ENCODE measurements at places on chromosomes 5 and 9.
A peak's percentile ranks its signal among the peaks of the same experiment; 100 is the strongest.

DNA sequence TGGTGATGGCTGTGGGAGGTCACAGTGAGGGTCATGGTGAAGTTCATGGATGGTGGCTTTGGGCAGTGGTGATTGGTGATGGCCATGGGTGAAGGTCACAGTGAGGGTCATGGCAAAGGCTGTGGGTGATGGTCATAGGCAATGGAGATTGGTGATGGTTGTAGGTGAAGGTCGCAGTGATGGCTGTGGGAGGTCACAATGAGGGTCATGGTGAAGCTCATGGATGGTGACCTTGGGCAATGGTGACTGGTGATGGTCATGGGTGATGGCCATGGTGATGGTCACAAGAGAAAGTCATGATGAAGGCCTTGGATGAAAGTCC is 115.6 kb upstream of the IRX4 start:
- no peak overlapping the region for H3K27ac ChIP-seq
- H3K4me1 ChIP-seq, result no peaks in the 10 kb centered on the region
- H3K27me3 ChIP-seq, result peaks cover 5% of the 10 kb centered on the region
- H3K36me3 ChIP-seq, result no peaks in the 10 kb centered on the region
- H3K4me3 ChIP-seq, result no peak overlapping the region
- DNase-seq, result no peak

DNA sequence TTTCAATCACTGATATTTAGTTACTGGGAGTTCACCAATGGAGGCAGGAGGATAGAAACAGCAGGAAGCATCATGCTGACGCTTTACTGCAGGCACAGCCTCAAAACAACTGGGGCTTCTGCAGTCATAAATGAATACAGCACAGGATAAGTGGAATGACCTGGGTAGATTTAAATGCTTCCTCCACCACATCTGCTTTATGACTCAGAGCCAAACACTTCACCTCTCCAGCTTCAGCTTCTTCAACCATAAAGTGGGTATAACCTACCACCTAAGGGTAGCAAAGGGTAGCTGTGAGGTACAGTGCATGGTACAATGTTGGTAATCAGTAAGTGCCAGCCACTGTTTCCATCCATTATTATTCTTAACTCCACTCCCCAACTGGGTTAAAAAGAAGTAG is 28.4 kb downstream of the RASEF start:
- no peaks in the 10 kb centered on the region for H3K4me1 ChIP-seq
- no peak overlapping the region for H3K27ac ChIP-seq
- no peak overlapping the region for H3K4me3 ChIP-seq
- H3K36me3 ChIP-seq, result no peaks in the 10 kb centered on the region

GRCh38 chr9:16499892-16500291 is 370.6 kb downstream of the BNC2 start:
- H3K27ac ChIP-seq, result no peak overlapping the region
- no peaks in the 10 kb centered on the region for H3K4me1 ChIP-seq

- DNase-seq, result no peak
- H3K27ac ChIP-seq, result no peak overlapping the region
- no peaks in the 10 kb centered on the region for H3K36me3 ChIP-seq
Observed at GRCh38 chr5:31273161-31273560, 79.7 kb downstream of the CDH6 start.

- H3K36me3 ChIP-seq, result peaks cover 98% of the 10 kb centered on the region
- no peaks in the 10 kb centered on the region for H3K4me1 ChIP-seq
- no peak for DNase-seq
- no peak overlapping the region for H3K27ac ChIP-seq
- no peak overlapping the region for H3K4me3 ChIP-seq
Observed at GRCh38 chr9:92253656-92254055, 39.8 kb downstream of the IARS1 start.

GRCh38 chr9:86321373-86321772 is 32.8 kb downstream of the TUT7 start:
- no peak for DNase-seq
- no peak overlapping the region for H3K4me3 ChIP-seq
- H3K36me3 ChIP-seq, result peaks cover 98% of the 10 kb centered on the region
- no peaks in the 10 kb centered on the region for H3K4me1 ChIP-seq
- H3K27ac ChIP-seq, result no peak overlapping the region

GRCh38 chr9:13181652-13182051 is 97.8 kb downstream of the MPDZ start:
- H3K27me3 ChIP-seq, result no peaks in the 10 kb centered on the region
- H3K4me3 ChIP-seq, result no peak overlapping the region
- H3K36me3 ChIP-seq, result no peaks in the 10 kb centered on the region
- no peak for DNase-seq

GRCh38 chr9:121023064-121023463 is 27.0 kb downstream of the C5 start:
- H3K27ac ChIP-seq, result no peak overlapping the region
- H3K27me3 ChIP-seq, result no peaks in the 10 kb centered on the region
- no peak overlapping the region for H3K4me3 ChIP-seq
- H3K36me3 ChIP-seq, result no peaks in the 10 kb centered on the region
- no peaks in the 10 kb centered on the region for H3K4me1 ChIP-seq

- no peak overlapping the region for H3K4me3 ChIP-seq
- H3K27me3 ChIP-seq, result no peaks in the 10 kb centered on the region
- H3K36me3 ChIP-seq, result no peaks in the 10 kb centered on the region
- DNase-seq, result no peak
- H3K27ac ChIP-seq, result no peak overlapping the region
- H3K4me1 ChIP-seq, result no peaks in the 10 kb centered on the region
Observed at GRCh38 chr5:155010881-155011280, 2.7 kb upstream of the KIF4B start.

DNA sequence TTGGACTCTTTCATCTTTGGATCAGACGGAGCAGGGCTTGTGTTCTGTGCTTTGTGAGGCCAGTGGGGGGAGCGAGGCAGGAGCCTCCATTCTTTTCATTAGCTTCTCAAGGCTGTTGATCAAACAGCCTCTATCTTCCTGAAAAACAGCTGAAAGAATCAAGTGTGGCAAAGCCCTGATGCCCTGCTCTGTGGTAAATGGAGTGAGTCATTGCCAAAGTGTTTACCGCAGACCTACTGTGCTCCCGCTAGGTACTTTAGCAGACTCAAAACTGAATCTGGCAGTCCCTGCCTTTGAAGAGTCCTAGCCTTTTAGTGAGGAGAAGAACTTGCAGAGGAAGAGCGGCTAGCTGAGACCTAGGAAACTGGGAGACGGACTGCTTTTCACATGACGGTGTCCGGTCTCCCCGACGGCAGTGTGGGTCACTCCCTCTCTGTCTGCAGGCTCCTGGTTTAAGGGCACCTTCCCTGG is 3.3 kb downstream of the ANKRD33B start:
- H3K4me3 ChIP-seq, result no peak overlapping the region
- H3K4me1 ChIP-seq, result peaks cover 40% of the 10 kb centered on the region
- H3K36me3 ChIP-seq, result no peaks in the 10 kb centered on the region
- H3K27ac ChIP-seq, result no peak overlapping the region
- peaks cover 11% of the 10 kb centered on the region for H3K27me3 ChIP-seq

GRCh38 chr5:103258957-103259704 is 568 bp downstream of the MACIR start:
- peak; percentile 66 for DNase-seq
- peaks cover 9% of the 10 kb centered on the region for H3K4me1 ChIP-seq

DNA sequence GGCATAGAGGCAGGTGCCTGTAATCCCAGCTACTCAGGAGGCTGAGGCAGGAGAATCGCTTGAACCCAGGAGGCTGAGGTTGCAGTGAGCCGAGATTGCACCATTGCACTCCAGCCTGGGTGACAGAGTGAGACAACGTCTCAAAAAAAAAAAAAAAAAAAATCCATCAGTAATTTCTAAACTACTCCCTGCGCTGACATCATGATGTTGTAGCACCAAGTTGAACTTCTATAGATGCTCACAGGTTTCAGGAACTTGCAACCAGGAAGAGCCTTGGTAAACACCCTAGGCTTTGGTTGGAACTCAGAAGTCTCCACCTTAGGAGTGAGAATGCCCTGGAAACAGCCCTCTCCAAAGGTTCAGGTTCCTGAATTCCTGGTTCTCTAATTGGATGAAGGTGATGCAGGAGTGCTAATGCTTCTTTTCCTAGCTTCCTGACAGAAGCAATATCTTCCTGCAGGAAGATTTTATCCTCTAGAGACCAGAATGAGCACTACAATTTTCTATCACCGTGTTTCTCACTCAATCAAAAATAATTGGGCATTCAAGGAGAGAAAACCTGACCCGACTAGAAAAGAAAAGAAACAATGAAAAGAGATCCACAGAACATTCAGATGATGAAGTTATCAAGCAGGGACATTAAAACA is 469.6 kb downstream of the GADD45G start:
- no peaks in the 10 kb centered on the region for H3K36me3 ChIP-seq
- H3K27me3 ChIP-seq, result peaks cover 3% of the 10 kb centered on the region
- H3K4me1 ChIP-seq, result no peaks in the 10 kb centered on the region

GRCh38 chr9:134782921-134783698 is 97.5 kb upstream of the FCN2 start:
- DNase-seq, result no peak
- H3K4me3 ChIP-seq, result no peak overlapping the region
- H3K27me3 ChIP-seq, result no peaks in the 10 kb centered on the region
- H3K36me3 ChIP-seq, result no peaks in the 10 kb centered on the region
- no peak overlapping the region for H3K27ac ChIP-seq
- H3K4me1 ChIP-seq, result no peaks in the 10 kb centered on the region

- no peak overlapping the region for H3K4me3 ChIP-seq
- no peak overlapping the region for H3K27ac ChIP-seq
- DNase-seq, result no peak
- no peaks in the 10 kb centered on the region for H3K4me1 ChIP-seq
- H3K36me3 ChIP-seq, result no peaks in the 10 kb centered on the region
Observed at GRCh38 chr5:27171761-27172261, 133.4 kb upstream of the CDH9 start.

GRCh38 chr5:143574236-143574635 is 170.8 kb upstream of the NR3C1 start:
- H3K4me1 ChIP-seq, result no peaks in the 10 kb centered on the region
- no peak for DNase-seq

GRCh38 chr9:117869712-117870111 is 165.5 kb downstream of the TLR4 start:
- no peaks in the 10 kb centered on the region for H3K27me3 ChIP-seq
- no peaks in the 10 kb centered on the region for H3K36me3 ChIP-seq
- H3K4me1 ChIP-seq, result no peaks in the 10 kb centered on the region

DNA sequence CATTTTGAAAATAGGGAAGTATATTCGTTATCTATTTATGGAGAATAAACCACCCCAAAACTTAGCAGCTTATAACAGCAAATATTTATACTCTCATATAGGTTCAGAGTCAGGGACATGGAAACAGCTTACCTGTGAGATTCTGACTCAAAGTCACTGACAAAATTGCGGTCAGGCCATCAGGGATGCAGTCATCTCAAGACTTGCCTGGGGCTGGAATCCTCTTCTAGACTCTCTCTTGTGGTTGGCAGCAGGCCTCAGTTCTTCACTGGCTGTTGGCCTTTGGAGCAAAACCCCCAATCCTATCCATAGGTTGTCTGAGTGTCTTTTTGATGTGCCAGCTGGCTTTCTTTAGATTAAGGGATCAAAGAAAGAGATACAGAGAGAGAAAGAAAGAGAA is 275.6 kb downstream of the SEC61B start:
- no peaks in the 10 kb centered on the region for H3K36me3 ChIP-seq
- no peak for DNase-seq
- H3K27me3 ChIP-seq, result no peaks in the 10 kb centered on the region
- H3K27ac ChIP-seq, result no peak overlapping the region
- H3K4me1 ChIP-seq, result no peaks in the 10 kb centered on the region

GRCh38 chr5:38722918-38723317 is 122.9 kb upstream of the OSMR start:
- no peak overlapping the region for H3K4me3 ChIP-seq
- DNase-seq, result no peak

DNA sequence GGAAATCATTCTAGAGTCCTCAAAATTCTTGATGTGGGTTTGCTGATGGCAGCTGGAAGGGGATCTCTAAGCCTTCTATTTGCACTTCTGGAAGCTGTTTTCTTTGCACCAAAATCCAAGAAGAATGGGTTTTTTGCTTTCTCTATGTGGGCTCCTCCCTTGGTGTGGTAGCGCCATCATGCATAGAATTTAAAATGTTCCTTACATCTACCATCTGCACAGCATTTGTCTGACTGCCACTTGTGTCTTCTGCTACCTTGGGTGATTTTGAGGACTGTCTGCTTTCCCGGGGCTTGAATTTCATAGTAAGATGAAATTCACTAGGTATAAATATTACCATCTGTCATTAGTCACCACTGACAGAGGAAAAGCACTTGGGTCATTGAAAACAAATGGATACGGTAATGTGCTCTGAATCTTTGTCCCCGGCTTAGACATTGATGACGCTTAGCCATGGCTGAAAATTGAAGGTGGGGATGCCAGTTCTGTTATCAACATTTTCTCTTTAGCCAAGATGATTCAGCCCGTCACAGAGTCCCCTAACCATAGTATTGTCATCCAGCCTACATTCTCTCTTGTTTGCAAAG is 30.0 kb downstream of the SNX30 start:
- no peak overlapping the region for H3K27ac ChIP-seq
- no peak for DNase-seq
- H3K4me1 ChIP-seq, result no peaks in the 10 kb centered on the region

DNA sequence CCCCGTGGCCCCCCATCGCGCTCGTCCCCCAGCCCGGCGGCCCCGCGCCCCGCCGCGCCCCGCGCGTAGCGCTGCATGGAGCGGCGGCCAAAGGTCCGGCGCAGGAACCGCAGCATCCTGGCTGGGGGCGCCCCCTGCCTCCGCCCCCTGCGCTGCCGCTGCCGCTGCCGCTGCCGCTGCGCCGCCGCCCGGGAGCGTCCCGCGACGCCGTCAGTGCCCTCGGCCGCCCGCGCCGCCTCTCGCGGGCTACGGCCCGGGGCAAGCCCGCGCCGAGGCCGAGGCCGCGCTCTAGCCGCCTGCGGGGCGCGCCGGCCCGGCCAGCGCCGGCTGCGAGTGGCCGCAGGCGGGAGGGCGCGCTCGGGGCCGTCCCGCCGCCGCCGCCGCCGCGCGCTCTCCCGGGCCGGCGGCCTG is 523 bp downstream of the EPB41L4B start:
- H3K4me1 ChIP-seq, result peaks cover 12% of the 10 kb centered on the region
- H3K27ac ChIP-seq, result no peak overlapping the region
- peaks cover 46% of the 10 kb centered on the region for H3K27me3 ChIP-seq

DNA sequence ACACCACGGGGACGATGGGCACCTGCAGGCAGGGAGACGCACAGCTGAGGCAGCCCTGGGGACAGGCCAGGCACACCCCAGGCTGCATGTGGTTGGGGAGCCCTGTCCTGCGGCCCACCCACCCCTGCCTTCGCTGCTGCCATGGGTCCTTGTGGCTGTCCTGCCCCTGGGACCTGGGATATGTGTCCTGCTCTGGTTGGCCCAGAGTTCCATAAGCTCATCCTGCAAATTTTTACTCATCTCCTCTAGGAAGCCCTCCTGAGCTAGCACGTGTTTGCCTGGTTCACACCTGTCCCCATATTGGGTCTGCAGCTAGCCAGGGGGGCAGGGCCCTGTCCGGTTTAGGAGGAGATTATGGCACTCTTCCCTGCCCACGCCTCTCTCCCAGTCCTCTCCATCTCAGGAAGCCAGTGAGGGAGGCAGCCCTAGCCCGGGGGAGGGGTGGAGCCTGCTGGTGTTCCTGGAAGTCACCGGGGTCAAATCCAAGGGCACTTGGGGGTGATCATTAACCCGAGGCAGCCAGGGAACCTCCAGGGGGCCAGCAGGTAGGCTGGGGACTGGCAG is 12.2 kb downstream of the EGFL7 start:
- DNase-seq, result no peak
- no peak overlapping the region for H3K27ac ChIP-seq
- H3K36me3 ChIP-seq, result no peaks in the 10 kb centered on the region
- no peak overlapping the region for H3K4me3 ChIP-seq
- H3K27me3 ChIP-seq, result no peaks in the 10 kb centered on the region

Measured in CD4-positive, alpha-beta T cell (primary cell).